Posterior vena cava (tissue), 2 donors: ENCODE measurements at places on chromosomes 1 and 21. TPM values are rescaled to one million over a fixed set of nuclear protein-coding genes. Genes with fewer than 3 reads are reported as not detected.

The TNFRSF8 gene
- 1.3 TPM for total RNA-seq

The CFAP298 gene
- 19.8 TPM for total RNA-seq

The ZNF695 gene
- total RNA-seq, result not detected

DNA sequence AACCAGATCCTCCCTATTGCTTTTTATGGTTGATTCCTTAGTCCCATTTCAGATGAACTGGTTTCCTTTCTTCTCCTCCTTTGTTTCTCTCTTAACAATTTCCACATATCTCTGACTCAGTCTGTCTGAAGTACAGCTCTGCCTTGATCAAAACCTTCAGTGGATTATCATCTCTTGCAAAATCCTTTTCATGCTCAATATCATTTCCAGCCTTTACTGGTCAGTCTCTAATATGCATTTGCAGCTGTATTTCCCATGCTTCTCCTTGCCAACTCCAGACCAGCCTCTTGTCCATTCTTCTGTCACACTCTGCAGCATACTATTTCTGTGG lies 72.2 kb downstream of the SNX7 start:
- no peak for DNase-seq

DNA sequence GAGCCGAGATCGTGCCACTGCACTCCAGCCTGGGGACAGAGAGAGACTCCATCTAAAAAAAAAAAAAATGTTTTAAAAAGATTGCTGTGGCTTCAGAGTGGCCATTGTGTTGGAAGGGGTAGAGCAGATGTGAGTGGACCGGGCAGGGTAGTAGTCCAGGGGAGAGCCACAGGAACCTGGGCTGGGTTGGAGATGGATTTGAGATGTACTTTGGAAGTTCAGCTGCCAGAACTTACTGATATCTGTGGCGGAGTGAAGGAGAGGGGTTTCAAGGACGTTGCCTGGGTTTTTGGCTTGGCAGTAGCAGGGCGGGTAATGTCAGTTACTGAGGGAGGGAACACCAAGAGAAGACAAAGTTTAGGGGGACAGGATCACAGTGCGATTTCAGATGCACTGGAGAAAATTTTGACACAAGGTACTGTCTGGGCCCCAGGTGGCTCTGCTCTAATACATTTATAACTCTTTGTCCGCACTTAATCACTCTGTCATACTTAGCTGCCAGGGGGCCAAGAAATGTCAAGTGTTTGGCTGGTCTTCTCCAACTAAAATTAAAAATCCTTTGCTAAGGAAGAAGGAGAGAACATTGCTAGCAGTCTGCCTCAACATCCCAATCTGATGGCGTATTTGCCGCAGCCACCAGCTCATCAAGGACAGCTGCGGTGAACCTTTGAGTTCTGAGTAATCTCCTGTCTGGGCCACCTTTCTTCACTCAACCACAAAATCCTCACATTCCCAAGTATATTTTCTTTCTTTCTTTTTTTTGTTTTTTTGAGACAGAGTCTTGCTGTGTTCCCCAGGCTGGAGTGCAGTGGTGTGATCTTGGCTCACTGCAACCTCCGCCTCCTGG lies 9.6 kb downstream of the EPHX1 start:
- no peak for DNase-seq

GRCh38 chr1:91856996-91857395 lies 29.0 kb downstream of the TGFBR3 start:
- no peak for DNase-seq

DNA sequence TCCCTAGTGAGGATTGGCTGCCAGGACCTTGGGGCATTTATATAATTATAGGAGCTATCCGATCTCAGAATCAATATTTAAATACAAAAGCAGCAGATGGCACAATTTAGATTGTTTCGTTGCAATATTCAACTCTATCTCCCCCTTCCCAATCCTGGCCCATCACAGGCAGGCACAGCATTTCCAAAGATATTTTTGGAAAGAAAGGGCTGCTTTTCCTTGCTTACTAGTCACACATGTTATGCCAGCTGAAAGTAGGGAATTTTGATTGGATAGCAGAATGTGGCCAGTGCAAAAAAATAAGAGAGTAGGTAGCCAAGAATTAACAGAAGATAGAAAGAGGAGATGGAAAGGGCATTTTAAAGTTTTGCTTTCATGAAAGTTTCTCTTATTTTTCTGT lies 37.9 kb downstream of the IL12RB2 start:
- no peak for DNase-seq

DNA sequence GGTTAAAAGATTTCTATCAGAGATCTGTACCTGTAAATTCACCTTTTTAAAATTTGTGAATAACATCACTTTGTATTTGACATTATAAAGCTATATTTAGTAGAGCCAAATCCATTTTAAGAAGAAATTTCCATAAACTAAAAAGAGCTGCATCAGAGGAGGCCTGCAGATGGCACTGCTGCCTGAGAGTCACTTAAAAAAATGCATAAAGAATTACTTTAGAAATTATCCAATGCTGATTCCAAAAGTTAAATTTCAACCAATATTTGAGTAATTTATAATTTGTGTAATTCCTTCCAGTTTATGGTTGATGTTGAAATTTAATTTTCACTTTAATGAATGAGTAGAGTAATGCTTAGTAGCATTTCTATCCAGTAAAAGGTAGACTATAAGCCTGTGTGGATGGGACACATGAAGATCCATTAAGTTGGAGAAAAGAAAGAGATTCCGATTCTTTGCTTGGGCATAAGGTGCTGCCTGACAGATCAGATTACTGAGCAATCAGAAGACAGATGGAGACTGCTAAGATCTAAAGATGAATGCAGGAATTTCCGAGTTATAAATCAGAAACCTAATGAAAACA lies 20.7 kb upstream of the RPE65 start:
- no peak for DNase-seq

GRCh38 chr1:200363264-200363933 lies 46.4 kb downstream of the ZNF281 start:
- DNase-seq, result no peak

The KRTAP19-7 gene
- total RNA-seq, result not detected

The KCNN3 gene
- total RNA-seq, result 1.9 TPM

- no peak for DNase-seq
These were observed 6.0 kb downstream of the RAVER2 start for GRCh38 chr1:64750875-64751274.

- no peak for DNase-seq
These were observed 587 bp downstream of the NKAIN1 start for GRCh38 chr1:31238986-31239613.

- peak; percentile 95 for DNase-seq
These were observed at the start of gene FAM43B for GRCh38 chr1:20551945-20552727. Gene FAM43B, plus strand, starts transcription at chr1:20552573. Its CDS starts 401 bp downstream, at chr1:20552974.

The MX2 gene
- 17.6 TPM for total RNA-seq

- peak; percentile 37 for DNase-seq
These were observed 70.7 kb downstream of the TRABD2B start for GRCh38 chr1:47926461-47926999.

- no peak for DNase-seq
These were observed 26.1 kb downstream of the CACNA1S start for GRCh38 chr1:201085902-201086735.

The RAB29 gene
- 19.8 TPM for total RNA-seq

GRCh38 chr1:244730934-244731434 lies 78.1 kb downstream of the DESI2 start:
- no peak for DNase-seq

GRCh38 chr21:41993744-41994143 lies 16.4 kb downstream of the ZBTB21 start:
- DNase-seq, result no peak

The ADGRL4 gene
- total RNA-seq, result 34.1 TPM

The CELA3A gene
- not detected for total RNA-seq

The LRRC38 gene
- total RNA-seq, result not detected

GRCh38 chr21:46253610-46254124 lies 25.1 kb upstream of the LSS start:
- no peak for DNase-seq

- no peak for DNase-seq
These were observed 233.8 kb upstream of the USP25 start for GRCh38 chr21:15495965-15496364.

GRCh38 chr21:32472890-32473765 lies 60.6 kb downstream of the EVA1C start:
- DNase-seq, result no peak

GRCh38 chr1:97640677-97641076 lies 280.2 kb downstream of the DPYD start:
- no peak for DNase-seq

DNA sequence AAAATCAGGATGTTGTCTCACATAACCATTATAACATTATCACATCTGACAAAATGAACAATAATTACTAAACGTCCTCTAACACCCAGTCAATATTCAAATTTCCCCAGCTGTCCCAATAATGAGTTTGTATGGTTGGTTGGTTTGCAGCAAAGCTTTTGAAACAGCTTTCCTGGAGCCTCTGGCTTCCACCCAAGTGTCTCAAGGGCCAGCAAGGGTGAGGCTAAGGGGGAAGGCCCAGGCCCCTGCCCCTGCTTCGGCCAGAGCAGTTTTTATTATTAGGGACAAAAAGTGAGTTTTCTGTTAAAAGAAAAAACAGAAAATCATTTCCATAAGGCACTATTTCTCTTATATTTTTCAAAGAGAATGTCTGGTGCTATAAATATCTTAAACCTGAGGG lies 19.1 kb upstream of the AVPR1B start:
- no peak for DNase-seq

- no peak for DNase-seq
These were observed 110.5 kb downstream of the NGF start for GRCh38 chr1:115227346-115228082.

GRCh38 chr21:33402001-33402979 lies 923 bp upstream of the IFNGR2 start:
- peak; percentile 93 for DNase-seq

GRCh38 chr1:172946814-172947507 lies 103.8 kb downstream of the TNFSF18 start:
- no peak for DNase-seq

GRCh38 chr1:234108921-234109320 lies 204.4 kb downstream of the SLC35F3 start:
- DNase-seq, result no peak

DNA sequence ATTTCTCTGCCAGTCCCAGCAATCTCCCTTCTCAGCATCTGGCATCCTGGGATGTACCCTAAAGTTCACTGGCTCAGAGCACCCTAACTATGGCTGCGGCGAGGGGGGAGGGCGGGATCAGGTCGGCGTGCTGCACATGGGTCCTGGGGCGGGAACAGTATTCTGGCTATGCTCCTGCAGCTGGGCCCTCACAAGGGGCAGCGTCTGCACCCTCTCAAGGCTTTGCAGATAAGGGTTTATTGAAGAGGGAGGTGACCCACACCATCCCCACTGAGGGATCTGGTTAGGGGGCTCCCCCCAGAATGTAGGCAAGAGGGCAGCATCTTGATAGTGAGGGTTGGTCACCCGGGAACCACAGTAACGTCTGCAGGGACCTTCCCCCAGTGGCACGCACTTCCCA lies 44.9 kb upstream of the PCBP3 start:
- DNase-seq, result peak; percentile 50

- DNase-seq, result no peak
These were observed 399.3 kb downstream of the AJAP1 start for GRCh38 chr1:5053744-5054143.

- no peak for DNase-seq
These were observed 32.6 kb upstream of the BTG2 start for GRCh38 chr1:203272633-203273205.

The LRRC7 gene
- total RNA-seq, result 9.5 TPM

The C1QC gene
- 124 TPM for total RNA-seq

- DNase-seq, result no peak
These were observed 192.3 kb downstream of the PRDM16 start for GRCh38 chr1:3261007-3261968.

The LIPI gene
- total RNA-seq, result not detected

DNA sequence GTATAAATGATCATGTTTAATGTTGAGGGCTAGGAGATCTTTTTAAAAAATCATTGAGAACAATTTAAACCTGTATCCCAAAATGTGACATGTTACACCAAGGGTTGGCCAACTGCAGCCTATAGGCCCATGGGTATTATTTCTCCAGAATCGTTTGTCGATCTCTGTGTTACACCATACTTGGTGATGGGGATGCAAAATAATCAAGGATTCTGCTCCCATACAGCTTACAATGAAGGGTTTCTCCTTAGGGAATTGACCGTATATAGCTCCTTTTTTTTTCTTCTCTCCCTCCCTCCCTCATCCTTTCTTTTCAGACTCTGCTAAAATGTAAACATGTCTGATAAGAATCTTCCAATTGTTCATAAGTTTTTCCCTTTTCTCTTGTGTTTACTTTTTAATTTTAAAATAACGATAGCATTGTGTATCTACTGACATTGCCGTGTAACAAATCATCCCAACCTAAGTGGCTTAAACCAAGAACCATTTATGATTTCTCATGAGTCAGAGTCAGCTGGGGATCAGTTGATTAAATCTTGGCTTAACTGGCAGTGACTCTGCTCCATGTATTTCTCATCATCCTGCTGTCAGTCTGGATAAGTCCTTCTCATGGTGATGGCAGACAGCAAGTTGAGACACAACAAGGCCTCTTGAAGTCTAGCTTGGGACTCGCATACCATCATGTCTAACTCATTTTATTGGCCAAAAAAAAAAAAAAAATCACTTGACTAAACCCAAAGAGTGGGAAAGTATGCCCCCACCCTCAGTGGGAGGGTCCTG lies 48.0 kb downstream of the MARK1 start:
- no peak for DNase-seq

GRCh38 chr1:92482665-92483609 lies 3.8 kb downstream of the GFI1 start:
- DNase-seq, result peak; percentile 81

DNA sequence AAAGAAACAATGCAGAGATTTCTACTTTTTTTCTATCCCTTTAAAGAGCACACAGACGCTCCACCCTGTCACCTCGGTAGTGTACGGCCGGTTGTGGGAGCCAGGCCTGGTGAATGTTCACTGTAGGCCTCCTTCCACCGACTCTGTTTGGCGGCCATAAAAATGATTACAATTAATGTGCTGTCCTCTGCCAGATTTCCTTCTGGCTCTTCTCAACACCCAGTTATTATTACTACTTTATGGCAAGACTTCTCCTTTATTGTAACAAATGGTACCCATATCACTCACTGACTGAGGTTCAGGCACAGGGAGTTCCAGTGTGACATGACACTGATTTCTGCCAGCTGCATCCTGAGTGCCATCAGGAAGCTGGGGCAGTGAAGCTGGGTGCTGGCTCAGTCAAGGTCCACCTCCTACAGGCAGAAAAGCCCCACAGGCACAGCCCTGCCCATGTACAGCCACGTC lies 37.4 kb downstream of the GPR161 start:
- no peak for DNase-seq
